ENCODE measurements at places on chromosomes 6 and 20. TPM values are rescaled to one million over a fixed set of nuclear protein-coding genes. Genes with fewer than 3 reads are reported as not detected.

The C6orf163 gene
- 2.1 TPM for total RNA-seq

The HEY2 gene
- not detected for total RNA-seq

The SRC gene
- total RNA-seq, result 5.5 TPM

DNA sequence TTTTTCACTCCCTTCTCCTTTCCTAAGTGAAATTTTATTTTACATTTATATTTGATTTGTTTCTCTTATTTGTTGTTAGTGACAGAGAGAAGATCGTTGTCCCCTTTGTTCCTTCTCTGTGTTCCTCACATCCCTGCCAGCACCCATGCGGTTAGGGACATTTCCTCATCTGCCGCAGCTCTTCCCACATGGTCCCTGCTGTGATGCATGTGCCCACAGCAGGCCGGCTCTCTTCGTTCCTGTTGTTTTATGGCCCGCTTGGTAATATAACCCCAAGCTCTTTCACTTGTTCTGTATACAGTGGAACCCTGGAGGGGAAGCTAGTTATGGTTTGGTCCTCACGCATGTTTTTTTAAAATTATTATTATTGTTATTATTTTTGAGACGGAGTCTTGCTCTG, 23.6 kb downstream of the DTD1 start:
- no peaks in the 10 kb centered on the region for H3K27me3 ChIP-seq
- no peak overlapping the region for H3K4me3 ChIP-seq
- H3K36me3 ChIP-seq, result peaks cover 5% of the 10 kb centered on the region
- DNase-seq, result no peak
- H3K4me1 ChIP-seq, result no peaks in the 10 kb centered on the region

DNA sequence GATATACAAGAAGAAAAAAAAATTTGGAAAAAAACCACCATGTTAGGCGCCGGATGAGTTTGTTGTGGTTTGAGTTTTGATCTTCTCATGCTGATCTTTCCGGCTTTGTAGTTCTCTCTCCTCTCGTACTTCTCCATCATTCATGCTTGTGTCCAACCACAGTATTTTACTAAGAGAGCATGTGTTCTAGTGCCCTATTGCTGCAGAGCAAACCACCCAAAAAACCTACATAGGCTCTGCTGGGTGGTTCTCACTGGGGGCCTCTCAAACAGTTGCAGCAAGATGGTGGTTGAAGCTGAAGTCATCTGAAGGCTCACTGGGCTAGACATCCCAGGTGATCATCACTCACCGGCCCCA, 404.2 kb downstream of the PLCB1 start:
- H3K4me3 ChIP-seq, result no peak overlapping the region
- DNase-seq, result no peak
- no peaks in the 10 kb centered on the region for H3K4me1 ChIP-seq
- H3K36me3 ChIP-seq, result no peaks in the 10 kb centered on the region
- no peak overlapping the region for H3K27ac ChIP-seq

The HAO1 gene
- total RNA-seq, result not detected

The PKIB gene
- 0.62 TPM for total RNA-seq

DNA sequence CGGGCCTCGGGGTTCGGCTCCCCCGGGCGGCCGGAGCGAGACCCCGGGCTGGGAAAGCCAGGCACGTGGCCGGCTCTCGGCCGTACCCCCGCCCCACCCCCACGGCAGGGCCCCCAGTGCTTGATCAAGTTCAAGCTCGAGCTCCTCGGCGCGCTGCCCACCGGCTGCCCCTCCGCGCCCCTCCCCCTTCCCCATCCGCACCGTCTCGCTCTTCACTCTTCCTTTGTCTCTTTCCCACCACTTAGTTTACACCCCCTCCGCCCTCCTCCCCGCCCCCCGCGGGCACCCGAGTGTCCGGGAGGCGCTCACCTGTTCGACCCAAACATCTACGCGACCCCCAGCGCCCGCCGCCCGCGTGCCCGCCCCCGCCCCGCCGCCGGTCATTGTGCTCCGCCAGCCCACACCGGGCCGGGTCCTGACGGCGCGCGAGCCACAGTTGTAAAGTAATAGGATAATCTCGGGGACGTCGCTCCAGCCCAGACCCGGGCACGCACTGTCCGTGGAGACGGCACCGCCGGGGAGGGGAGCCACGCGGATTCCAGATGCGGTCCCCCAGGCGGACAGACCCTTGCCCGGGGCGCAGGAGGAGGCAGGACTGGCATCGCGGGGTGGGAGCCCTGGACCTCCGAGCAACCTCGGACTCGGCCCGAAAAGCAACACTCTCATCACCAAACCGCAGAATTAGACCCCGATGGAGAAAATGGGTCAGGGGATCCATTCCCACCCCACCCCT, 100.7 kb downstream of the NOL4L start:
- H3K27ac ChIP-seq, result peak overlapping the region; percentile 70
- DNase-seq, result no peak
- peak overlapping the region; percentile 86 for H3K4me3 ChIP-seq
- H3K36me3 ChIP-seq, result no peaks in the 10 kb centered on the region
- H3K4me1 ChIP-seq, result peaks cover 39% of the 10 kb centered on the region

The DTNBP1 gene
- 22.4 TPM for total RNA-seq

The LHFPL5 gene
- not detected for total RNA-seq

DNA sequence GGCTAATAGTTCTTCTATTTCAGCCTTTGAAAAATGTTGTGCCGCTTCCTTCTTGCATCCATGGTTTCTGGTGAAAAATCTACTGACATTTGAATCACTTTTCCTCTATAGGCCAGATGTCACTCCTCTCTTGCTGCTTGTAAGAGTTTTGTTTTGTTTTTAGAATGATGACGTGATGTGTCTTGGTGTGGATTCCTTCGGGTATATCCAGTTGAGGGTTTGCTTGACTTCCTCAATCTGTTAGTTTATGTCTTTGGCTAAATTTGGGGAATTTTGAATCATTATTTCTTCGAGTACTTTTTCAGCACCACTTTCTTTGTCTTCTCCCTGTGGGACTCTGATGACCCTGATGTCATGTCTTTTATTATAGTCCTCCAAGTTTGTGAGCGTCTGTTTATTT, 175.5 kb downstream of the MYLK4 start:
- no peaks in the 10 kb centered on the region for H3K27me3 ChIP-seq
- H3K4me1 ChIP-seq, result no peaks in the 10 kb centered on the region
- no peak overlapping the region for H3K27ac ChIP-seq
- DNase-seq, result no peak

The CRIP3 gene
- 3.8 TPM for total RNA-seq

GRCh38 chr20:10005885-10006284, 28.9 kb upstream of the ANKEF1 start:
- H3K36me3 ChIP-seq, result no peaks in the 10 kb centered on the region
- no peaks in the 10 kb centered on the region for H3K27me3 ChIP-seq
- H3K4me3 ChIP-seq, result no peak overlapping the region
- H3K27ac ChIP-seq, result no peak overlapping the region
- DNase-seq, result no peak

GRCh38 chr6:29376003-29376402, 912 bp upstream of the OR12D3 start:
- no peaks in the 10 kb centered on the region for H3K4me1 ChIP-seq
- H3K36me3 ChIP-seq, result no peaks in the 10 kb centered on the region
- no peaks in the 10 kb centered on the region for H3K27me3 ChIP-seq

The CDSN gene
- total RNA-seq, result not detected

- no peak overlapping the region for H3K4me3 ChIP-seq
- peaks cover 2% of the 10 kb centered on the region for H3K27me3 ChIP-seq
- H3K36me3 ChIP-seq, result no peaks in the 10 kb centered on the region
- H3K27ac ChIP-seq, result no peak overlapping the region
These were observed 61.1 kb upstream of the TCF21 start for GRCh38 chr6:133827766-133828165.

- no peak for DNase-seq
- no peak overlapping the region for H3K27ac ChIP-seq
- no peaks in the 10 kb centered on the region for H3K36me3 ChIP-seq
- H3K4me1 ChIP-seq, result no peaks in the 10 kb centered on the region
- H3K27me3 ChIP-seq, result no peaks in the 10 kb centered on the region
These were observed 648.5 kb downstream of the RNF144B start for GRCh38 chr6:19035461-19036195.

DNA sequence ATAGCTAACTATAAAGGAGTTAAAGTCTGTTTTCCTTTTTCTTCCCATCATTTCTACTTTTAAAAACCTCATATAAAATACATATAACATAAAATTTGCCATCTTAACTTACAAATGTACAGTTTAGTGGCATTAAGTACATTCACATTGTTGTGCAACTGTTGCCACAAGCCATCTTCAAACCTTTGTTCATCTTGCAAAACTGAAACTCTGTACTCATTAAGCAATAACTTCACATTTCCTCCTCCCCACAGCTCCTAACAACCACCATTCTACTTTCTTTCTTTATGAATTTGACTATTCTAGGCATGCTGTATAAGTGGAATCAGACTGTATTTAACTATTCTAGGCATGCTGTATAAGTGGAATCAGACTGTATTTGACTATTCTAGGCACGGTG, 4.5 kb downstream of the CCDC170 start:
- peak; percentile 19 for DNase-seq
- H3K4me1 ChIP-seq, result peaks cover 12% of the 10 kb centered on the region
- no peak overlapping the region for H3K27ac ChIP-seq
- peaks cover 29% of the 10 kb centered on the region for H3K27me3 ChIP-seq

DNA sequence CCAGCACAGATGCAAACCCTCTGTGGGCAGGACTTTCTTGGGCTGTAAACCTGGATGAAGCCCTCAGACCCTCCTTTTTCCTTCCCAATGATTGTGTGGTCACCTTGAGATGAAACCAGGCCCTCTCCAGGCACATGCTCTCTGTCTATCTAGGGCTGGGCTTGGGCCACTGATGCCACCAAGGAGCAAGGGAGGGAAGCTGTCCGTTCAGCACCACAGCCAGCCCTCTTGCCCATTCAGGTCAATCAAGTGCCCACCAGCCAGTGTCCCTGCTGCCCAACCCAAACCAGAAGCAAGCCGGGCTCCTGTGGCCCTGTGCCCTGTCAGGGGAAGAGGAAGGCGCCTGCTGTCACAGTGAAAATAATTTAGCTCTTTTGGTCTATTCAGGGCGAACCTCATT, 8.0 kb downstream of the STMN3 start:
- no peaks in the 10 kb centered on the region for H3K27me3 ChIP-seq
- H3K27ac ChIP-seq, result no peak overlapping the region
- DNase-seq, result no peak
- H3K4me1 ChIP-seq, result peaks cover 11% of the 10 kb centered on the region
- no peak overlapping the region for H3K4me3 ChIP-seq
- no peaks in the 10 kb centered on the region for H3K36me3 ChIP-seq

The LAMA4 gene
- total RNA-seq, result not detected

DNA sequence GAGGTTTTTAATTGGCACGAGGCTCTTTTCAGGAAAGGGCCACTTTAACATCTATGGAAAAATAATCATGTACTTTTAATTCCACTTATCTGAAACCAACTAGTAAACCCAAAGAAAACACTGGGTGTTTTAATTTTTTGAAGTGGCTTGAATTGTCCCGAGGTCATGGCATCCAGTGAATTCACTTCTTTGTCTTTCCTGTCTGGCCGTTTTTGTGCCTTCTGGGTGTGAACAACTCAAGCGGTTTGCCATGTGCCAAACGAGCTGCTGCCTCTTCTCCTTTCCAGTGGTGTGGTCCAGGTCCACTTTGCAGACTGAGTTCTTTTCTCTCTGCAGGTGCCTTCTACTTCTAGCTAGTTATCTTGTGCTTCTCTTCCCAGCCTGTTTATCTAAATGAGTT, 117.5 kb downstream of the PLCB4 start:
- H3K36me3 ChIP-seq, result no peaks in the 10 kb centered on the region
- H3K27ac ChIP-seq, result no peak overlapping the region
- DNase-seq, result no peak
- H3K4me1 ChIP-seq, result no peaks in the 10 kb centered on the region
- no peaks in the 10 kb centered on the region for H3K27me3 ChIP-seq

- H3K4me3 ChIP-seq, result no peak overlapping the region
- no peak overlapping the region for H3K27ac ChIP-seq
- H3K27me3 ChIP-seq, result no peaks in the 10 kb centered on the region
- DNase-seq, result peak; percentile 38
- no peaks in the 10 kb centered on the region for H3K4me1 ChIP-seq
These were observed 13.2 kb upstream of the TFB1M start for GRCh38 chr6:155327326-155328073.

The PAK5 gene
- total RNA-seq, result not detected

The CAPN11 gene
- total RNA-seq, result not detected

The SRMS gene
- total RNA-seq, result not detected

DNA sequence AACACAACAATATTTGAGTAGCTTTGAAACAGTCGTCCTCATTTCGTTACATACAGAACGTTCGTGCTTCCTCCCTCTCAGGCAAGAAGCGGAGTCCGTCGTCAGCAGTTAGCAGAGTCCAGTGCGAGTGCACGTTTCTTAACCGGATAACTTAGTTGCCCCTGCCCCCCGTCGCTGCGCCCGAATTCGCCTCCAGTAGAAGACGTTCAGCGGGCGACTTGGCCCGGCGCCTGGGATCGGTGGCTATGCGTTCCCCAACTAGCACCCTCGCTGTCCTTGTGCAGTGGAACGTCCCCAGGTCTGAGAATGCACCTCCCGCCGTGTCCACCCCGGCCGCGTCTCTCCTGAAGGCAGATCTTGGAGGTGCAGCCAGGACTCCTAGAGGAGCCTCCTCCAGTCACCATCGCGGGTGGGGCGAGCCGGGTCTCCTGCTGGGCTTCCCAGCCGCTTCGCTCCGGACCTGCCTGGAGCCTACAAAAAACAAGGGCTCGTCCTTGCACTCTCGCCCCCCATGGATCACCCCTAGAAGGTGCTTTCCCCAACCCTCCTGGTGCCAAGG, 910 bp upstream of the PCSK2 start:
- H3K4me1 ChIP-seq, result no peaks in the 10 kb centered on the region
- no peak for DNase-seq
- no peak overlapping the region for H3K4me3 ChIP-seq
- no peak overlapping the region for H3K27ac ChIP-seq

DNA sequence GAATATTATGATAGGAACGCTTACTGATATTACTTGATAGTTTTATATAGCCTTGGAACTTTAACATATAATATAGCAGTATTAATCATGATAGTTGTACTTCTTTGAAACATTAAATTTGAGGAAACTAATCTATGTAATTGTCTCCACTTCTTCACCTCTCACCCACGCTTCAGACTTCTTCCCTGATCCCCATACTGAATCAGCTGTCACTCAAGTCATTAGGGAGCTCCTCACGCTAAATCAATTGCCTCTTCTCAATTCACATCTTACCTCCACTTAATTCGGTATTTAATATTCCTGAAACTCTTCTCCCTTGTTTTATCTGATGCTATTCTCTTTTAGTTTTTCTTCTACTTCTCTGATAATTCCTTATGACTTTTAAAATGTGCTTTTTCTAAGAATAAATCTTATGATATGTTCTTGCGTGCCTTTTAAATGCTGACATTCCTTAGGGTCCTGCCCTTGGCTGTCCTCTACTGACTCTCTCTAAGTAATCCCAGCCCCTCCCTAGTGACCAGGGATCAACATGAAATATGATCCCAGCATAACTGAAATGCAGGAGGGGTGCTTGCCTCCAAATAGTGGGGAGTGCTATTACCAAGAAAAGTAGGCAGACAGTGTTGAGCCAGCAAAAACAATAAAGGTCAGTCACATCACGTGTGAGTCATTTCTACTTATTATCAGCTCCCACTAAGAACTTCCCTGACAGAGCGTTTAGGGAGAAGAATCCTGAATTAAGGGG, 9.9 kb downstream of the ANKRD66 start:
- H3K36me3 ChIP-seq, result no peaks in the 10 kb centered on the region
- no peak overlapping the region for H3K27ac ChIP-seq
- H3K27me3 ChIP-seq, result no peaks in the 10 kb centered on the region
- H3K4me3 ChIP-seq, result no peak overlapping the region
- no peaks in the 10 kb centered on the region for H3K4me1 ChIP-seq
